Stimulated activated CD8-positive, alpha-beta memory T cell treated with anti-CD3 and anti-CD28 coated beads, Interleukin-2, amount 100 ng/mL, for 1 hour (primary cell): ENCODE measurements at places on chromosomes 11 and 22.
A peak's percentile ranks its signal among the peaks of the same experiment; 100 is the strongest.

DNA sequence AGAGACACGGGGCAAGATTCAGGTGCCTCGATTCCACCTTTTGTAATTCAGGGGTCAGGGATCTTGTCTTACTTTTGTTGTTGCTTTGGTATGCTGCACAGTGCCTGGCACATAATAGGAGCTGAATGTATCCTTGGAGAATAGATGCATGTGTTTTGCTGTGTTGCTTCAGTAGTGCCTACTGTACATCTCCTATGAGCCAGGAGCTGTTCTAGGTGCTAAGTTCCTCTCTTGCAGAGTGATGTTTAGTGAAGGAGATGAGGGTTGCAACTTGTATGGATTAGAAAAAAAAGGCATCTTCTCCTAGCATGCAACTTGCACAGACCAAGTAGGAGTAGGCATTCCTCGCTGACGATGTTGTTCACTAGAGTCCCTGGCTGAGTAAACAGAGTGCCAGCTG lies 555.4 kb downstream of the NTM start:
- DNase-seq: no peak

DNA sequence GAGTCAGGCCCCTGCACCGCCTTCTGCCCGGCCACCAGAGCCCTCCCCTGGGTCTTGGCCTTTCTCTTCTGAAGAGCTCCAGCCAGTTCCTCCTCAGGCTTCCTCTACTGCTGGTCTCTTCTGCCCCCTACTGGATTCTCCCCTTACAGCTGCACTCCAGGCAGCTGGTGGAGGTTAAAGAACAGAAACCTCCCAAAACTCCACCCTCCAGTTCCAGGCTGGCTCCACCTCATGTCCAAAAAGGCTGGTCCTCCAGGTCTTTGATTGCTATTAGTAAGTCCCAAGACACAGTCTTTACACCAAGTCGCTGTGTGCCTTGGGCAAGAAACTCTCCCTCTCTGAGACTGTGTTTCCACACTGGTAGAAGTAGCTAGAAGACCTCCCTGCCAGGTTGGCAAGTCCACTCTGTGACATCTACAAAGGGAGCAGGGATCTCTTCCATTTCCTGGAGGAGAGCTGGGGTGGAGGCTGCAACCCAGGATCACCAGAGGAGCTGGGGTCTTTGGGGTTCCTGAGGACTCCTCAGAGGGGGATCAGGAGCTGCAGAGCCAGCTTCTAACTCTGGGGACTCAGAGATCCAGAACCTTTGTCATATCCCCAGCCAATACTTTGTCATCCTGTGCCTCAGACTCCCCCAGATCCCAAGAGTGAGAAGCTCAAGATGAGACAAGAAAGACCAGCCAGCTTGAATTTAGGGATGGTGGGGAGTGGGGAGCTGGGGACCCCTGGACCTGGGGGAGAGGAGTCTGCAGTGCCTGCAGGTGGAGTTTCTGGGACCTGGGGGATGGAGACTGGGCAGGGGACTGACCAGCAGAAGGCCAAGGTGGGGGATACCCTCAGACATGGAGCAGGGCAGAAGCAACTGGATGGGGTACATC lies 3.4 kb upstream of the IGLL5 start:
- peak; percentile 42 for DNase-seq

GRCh38 chr22:48581796-48582469 lies 1245.7 kb downstream of the BRD1 start:
- DNase-seq: no peak

DNA sequence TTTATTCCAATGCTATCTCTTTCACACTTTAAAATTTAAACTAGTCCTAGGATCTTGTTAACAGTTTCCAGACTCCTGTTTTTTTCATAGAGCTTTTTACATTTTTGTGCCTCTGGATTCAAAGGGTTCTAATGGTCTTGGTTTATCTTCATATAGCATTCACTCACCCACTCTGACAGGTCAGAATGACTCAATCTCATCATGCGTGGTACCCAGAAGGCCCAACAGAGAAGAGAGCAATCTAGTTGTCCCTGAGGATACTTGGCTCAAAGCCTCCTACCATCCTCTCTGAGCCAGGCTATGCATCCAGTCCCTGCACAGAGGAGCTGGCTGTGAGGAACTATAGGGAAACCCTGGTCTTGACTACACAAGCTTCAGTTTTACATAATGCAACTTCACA lies 27.5 kb downstream of the MAML2 start:
- no peak for DNase-seq

DNA sequence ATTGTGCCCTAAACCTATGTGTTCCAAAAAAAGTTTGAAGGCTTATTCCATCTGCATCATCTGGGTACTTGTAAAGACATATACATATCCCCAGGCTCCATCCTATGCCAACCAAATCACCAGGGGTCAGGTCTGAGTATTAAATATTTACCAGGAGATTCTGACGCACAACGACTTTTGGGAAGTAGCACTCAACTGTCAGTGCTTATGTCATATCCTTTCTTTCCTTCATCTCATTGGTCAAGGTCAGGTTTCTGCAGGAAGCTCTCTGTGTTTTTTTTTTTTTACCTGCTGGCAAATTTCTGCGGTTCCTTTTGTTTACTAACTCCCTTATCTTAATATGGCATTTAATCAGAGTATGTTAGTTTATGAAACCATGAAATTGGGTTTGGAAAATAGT lies 22.5 kb upstream of the CYP2R1 start:
- no peak for DNase-seq

DNA sequence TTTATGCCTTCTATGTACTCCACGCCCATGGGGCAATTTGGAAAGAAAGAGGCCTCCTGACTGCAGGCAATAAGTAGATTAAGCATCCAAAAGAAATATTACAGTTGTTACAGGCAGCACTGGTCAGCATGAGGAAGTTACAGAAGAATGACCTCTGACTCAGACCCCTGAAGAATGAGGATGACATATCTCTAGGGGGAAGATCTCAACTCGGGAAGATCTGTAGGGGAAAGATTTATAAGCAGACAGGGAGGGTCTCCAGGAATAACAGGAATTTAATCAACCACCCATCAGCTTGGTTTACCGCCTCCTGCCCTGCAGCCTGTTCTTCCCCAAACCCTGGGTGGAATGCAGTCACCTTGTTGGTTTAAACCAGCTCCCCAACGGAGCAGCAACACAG lies 58.0 kb downstream of the RCN1 start:
- no peak for DNase-seq

DNA sequence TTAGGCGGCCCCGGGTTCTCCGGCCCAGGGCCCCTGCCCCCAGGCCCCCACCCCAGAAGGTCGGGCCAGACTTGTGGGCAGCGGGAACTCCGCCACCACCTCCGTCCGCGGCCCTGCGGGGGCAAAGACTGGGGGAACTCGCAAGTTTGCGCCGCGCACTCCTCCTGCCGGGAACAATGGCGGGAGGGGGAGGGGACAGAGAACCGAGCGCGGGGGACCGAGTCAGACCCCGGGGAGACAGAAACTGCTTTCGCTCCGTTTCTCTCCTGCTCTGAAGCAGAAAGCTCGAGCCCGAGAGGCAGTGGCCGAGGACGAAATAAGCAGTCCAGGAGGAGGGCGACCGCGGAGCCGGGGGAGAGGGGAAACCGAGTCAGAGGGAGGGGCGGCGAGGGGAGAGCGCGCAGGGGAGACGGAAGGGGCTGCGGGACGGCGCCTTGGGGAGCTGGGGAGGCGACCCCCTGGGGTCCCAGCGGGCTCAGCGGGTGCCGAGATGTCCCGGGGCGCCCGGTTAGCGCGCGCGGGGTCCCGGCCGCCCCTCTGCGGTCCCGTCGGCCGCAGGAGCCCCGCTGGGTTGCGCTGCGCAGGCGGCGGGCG lies 555 bp downstream of the TP53I11 start:
- no peak for DNase-seq

DNA sequence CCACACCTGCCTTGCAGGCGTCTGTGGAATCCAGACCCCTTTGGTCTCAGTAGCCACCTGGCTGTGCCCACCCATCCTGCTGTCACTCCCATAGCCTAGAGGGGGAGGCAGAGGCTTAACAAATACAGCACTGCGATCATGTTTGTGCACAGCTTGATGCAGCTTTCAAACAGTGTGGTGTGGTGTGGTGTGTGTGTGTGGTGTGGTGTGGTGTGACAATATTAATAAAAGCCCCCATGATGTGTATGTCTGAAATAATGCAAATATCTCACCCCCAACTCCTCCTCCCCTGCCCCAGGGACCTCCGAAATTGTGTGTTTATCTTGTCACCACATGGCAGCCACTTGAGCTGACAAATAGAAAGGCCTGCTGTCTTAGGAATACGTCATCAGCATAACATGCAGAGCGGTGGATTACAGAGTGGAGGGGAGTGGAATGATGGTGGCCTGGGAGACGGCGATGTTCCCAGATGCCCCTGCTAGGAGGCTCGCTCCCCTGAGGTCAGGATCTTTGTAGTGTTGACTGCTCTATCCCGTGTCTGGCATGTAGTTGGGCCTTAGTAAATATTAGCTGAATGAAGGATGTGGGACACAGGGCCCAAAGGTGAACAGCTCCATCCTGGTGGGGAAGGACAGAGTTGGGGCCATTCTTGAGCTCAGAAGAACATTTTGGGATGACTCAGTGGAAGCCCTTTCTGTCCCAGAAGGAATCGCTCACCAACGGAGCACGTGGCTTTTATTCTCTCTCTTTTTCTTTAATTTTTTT lies 2.8 kb downstream of the PDXP start:
- no peak for DNase-seq

GRCh38 chr22:47236161-47236560 lies 473.7 kb downstream of the TBC1D22A start:
- DNase-seq: no peak

- no peak for DNase-seq
These were observed 40.9 kb downstream of the ZC3H12C start for GRCh38 chr11:110134110-110134509.

DNA sequence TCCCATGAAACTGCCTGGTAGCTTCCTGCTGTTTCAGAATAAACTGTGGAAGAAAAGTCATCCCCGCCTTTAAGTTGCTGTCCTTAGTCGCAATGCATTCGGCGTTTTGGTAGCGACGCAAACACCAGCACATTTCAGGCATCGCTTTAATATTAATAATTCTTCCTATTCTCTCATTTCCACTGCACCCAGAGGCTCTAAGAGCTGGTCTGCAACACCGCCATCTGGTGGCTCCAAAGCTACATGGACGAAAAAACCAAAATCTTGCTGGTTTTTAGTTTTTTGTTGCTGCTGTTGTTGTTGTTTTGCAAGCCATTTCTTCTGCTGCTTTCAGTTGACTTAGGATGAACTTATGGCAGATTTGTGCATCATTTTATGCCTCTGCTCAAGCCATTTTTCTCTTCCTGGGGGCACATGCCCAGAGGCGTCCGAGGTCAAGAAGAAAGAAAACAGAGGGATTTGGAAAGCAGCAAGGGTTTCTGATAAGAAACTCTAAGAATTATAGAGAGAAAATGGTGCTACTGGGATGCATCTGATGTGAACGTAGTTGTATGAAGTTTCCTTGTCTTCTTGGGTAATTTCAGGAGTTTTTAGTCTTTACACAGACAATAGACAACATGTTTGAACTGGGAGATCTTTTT lies 345.4 kb upstream of the KIRREL3 start:
- DNase-seq: no peak

- DNase-seq: no peak
These were observed 270.7 kb upstream of the MTNR1B start for GRCh38 chr11:92698742-92699141.

GRCh38 chr11:131373095-131373725 lies 2.8 kb downstream of the NTM start:
- DNase-seq: no peak

- DNase-seq: no peak
These were observed 1.8 kb downstream of the PANX1 start for GRCh38 chr11:94130298-94131046.

DNA sequence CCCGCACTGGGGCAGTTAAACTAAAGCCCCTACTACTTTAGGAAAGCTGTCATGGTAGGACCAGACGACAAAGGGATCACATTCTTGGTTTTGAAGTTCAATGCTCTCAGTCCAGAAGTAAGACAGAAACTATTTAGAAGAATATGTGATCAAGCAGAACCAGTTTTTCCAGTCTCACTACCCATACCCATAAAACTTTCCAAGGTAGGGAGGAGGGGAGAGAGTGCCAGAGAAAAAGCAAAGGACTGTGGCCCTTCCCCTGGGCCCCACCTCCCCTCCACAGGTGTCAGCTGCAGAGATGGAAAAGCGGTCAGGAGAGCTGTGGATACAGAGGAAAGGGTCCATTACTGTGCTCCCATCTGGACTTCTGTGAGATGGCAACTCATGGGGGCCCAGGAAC lies 587.1 kb downstream of the SOX6 start:
- no peak for DNase-seq

GRCh38 chr11:75028724-75029123 lies 40.0 kb downstream of the NEU3 start:
- DNase-seq: no peak

GRCh38 chr11:34451053-34451452 lies 12.3 kb downstream of the CAT start:
- DNase-seq: no peak

DNA sequence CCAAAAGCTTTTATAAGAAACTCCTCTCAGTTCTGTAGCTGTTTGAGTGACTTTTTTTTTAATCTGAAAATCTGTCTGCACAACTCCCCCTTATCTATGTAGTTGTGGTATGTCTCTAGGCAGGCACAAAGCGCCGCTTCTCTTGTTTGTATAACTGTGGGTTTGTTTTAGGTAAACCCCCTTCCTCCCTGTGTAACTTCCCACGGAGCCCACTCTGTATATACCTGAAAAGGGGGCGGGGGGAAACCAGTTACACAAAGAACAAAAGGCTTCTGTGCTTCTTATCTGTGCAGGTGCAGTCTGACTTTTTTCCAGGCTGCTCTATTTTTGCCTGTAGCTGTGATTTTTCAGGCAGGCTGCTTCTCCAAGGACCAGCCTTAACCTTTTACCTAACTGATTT lies 13.2 kb downstream of the OR10AG1 start:
- DNase-seq: no peak
